ENCODE measurements at places on chromosomes 16 and 17.

GRCh38 chr17:8060274-8060673, 21.4 kb downstream of the ALOX15B start:
- DNase-seq = peak; percentile 24

GRCh38 chr17:80475910-80476876, at the start of gene NPTX1:
NPTX1 (minus strand) TSS chr17:80476607; CDS start chr17:80476446, 161 bp downstream.
- DNase-seq = no peak

DNA sequence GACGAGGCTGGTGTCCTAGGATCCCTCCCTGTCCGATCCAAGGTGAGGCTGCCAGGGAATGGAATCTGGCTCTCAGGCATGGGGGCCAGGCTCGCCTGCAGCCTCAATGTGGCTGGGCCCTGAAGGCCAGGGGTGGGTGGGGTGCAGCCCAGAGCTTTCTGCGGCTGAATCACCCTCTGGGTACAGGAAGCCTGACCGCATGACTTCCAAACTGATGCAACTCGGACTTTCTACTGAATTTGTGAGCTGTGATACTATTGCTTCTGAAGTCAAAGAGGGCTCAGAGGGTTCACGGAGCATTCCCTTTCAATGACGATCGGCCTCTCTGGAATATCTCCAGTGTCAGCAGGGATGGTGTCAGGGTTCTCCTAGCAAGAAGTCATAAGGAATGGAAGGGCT, 123.7 kb downstream of the METRNL start:
- no peak for DNase-seq

- no peak for DNase-seq
Observed at GRCh38 chr17:68737761-68738443, 136.7 kb upstream of the FAM20A start.

DNA sequence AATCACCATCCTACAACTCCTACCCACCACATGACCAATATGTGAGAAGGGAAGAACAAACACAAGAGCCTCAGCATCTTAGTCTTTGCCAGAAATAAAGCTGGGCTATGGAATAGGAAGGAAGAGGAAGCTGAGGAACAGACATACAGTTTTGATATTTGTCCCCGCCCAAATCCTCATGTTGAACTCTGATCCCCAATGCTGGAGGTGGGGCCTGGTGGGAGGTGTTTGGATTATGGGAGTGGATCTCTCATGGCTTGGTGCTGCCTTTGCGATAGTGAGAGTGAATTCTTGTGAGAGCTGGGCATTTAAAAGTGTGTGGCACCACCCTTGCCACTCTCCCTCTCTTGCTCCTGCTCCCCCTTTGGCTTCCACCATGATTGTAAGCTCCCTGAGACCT, 52.4 kb upstream of the NLK start:
- DNase-seq = no peak

DNA sequence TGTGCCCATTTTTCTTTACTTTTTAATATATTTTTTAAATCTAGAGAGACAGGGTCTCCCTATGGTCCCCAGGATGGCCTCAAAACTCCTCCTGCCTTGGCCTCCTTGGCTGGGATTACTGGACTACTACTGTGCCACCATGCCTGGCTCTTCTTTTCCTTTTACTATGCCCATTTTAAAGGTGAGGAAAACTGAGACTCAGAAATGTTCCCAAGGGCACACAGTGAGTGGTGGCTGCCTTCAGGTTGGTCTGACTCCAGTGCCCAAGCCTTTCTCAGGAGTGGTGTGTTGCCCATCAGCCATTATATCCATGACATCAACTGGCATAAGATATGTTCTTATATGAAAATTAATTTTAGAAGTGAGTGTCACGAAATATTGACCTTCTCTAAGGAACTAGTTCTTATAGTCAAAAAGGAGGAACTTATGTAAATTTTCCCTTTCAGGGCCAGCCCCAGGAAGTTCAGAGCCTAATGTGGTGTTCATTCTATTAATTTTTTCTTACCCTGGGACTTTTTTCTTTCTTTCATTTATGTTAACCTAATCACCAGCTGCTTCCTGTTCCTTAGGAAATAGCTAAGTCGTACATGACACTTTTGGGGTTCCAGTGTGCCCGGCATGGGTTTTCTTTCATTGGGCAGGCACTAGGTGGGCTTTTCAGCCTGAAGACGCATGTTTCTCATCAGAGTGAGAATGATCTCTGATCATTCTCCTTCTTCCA, 17.9 kb upstream of the SPN start:
- DNase-seq = no peak

- no peak for DNase-seq
Observed at GRCh38 chr16:306911-307370, 24.0 kb downstream of the PDIA2 start.

GRCh38 chr16:54248863-54249710, 37.5 kb downstream of the IRX3 start:
- no peak for DNase-seq

DNA sequence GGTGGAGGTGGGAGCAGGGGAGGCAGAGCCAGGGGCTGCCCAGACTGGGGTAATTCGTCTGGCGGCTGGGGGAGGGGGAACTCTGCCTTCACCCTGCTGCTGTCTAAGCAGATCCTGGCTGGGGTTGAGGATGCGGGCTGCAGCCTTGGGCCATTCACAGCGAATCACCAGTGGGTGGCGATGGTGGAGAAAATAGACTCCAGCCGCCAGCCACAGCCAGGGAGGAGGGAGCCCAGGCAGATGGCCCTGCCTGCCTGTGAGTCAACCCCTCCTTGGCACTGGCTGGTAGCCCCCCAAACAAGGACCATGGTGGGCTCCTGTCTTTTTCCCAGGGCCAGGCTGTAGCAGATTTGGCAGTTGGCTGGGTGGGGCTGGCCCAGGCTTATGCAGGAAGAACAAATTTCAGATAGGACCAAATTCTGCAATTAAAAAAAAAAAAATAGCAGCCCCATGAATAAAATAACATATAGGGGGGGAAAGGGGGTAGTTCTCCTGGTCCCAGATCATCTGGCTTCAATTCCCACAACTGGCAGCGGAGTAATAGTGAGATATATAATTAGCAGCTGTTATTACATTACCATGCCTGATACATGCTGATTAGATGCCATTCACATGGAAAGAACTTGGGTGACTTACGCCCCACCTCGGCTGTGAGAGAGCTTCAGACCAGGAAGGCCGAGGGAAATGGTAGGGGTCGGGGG, 41.5 kb upstream of the CDH5 start:
- DNase-seq = no peak
